ENCODE measurements at places on chromosomes 2 and 18.
A peak's percentile ranks its signal among the peaks of the same experiment; 100 is the strongest.

DNA sequence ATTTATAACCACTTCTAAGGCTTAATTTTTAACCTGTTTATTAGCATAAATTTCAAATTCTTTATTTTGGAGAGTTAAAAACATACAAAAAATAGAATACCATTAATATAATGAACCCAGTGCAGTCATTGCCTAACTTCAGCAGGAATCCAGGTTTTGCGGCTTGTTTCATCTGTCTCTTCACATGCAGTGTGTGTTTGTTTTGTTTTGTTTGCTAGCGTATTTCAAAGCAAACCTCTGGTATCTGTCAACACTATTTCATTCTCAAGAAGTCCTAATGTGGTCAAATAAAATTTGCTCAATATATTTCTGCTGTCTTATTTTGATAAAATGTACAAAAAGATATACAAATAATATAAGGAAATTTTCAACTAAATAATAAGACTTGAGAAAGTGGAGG is 328.5 kb downstream of the AGPS start:
- DNase-seq, result no peak

GRCh38 chr2:211930331-211930730 is 608.3 kb downstream of the ERBB4 start:
- DNase-seq, result peak; percentile 27

- DNase-seq, result no peak
These were observed 120.4 kb downstream of the ZNF516 start for GRCh38 chr18:76374330-76375281.

GRCh38 chr18:37336568-37337285 is 228.9 kb downstream of the CELF4 start:
- DNase-seq, result no peak

DNA sequence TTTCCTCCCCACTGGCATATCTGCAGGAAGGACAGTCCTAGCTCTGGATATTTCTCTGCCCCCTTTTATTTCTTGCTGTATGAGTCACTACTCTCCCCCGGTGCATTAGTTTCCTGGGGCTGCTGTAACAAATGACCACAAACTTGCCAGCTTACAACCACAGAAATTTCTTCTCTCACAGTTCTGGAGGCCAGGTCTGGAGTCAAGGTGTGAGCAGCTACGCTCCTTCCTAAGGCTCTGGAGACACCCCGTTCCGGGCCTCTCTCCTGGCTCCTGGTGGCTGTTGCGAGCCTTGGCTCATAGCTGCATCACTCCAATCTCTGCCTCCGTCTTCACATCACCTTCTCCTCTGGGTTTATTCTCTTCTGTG is 34.1 kb downstream of the PTPRM start:
- no peak for DNase-seq

GRCh38 chr2:66507673-66508201 is 72.8 kb downstream of the MEIS1 start:
- DNase-seq, result no peak

DNA sequence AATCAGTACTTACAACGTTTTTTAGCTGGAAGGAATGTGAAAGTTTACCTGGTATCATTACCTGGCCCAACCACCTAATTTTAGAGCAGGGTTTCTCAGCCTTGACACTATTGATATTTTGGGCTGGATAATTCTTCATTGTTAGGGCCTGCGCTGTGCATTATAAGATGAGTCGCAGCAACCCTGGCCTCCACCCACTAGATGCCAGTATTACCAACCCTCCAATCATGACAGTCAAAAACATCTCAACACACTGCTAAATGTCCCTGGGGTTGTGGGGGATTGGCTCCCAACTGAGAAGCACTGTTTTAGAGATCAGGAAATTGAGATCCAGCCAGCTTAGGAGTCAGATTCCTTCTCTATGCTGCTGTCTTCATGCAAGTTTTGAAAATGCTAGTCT is 265.3 kb upstream of the TCF4 start:
- DNase-seq, result no peak

DNA sequence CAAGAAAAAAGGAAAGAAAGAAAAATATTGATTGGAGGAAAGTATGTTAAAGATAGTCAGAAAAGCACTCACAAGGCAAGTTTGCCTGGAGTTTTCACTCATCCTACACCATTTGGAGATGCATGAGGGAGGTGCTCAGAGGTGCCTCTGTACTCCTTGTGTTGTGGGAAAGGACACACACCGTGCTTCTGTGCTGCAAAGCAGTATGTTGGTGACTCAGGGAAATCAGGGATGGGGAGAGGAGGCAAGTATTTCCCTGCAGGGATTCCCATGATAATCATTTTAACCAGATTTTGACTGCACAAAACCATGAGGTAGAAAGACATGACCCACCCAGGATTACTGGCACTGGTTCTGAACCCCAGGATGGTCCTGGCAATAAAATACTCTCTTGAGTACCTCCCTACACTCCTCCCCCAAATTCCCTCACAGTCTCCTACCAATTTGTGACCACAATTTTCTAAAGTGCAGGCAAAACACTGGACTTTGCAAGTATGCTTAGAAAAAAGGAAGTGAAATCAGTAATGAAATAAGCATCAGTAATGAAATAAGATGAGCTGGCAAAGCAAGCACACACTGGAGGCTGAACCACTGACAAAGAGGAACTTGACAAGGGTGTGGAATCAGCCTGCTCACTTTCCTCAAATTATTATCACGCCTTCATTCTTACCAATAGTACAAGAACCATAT is 155.5 kb upstream of the ACVR2A start:
- no peak for DNase-seq
